ENCODE measurements at places on chromosomes 1 and 21.
A peak's percentile ranks its signal among the peaks of the same experiment; 100 is the strongest.

DNA sequence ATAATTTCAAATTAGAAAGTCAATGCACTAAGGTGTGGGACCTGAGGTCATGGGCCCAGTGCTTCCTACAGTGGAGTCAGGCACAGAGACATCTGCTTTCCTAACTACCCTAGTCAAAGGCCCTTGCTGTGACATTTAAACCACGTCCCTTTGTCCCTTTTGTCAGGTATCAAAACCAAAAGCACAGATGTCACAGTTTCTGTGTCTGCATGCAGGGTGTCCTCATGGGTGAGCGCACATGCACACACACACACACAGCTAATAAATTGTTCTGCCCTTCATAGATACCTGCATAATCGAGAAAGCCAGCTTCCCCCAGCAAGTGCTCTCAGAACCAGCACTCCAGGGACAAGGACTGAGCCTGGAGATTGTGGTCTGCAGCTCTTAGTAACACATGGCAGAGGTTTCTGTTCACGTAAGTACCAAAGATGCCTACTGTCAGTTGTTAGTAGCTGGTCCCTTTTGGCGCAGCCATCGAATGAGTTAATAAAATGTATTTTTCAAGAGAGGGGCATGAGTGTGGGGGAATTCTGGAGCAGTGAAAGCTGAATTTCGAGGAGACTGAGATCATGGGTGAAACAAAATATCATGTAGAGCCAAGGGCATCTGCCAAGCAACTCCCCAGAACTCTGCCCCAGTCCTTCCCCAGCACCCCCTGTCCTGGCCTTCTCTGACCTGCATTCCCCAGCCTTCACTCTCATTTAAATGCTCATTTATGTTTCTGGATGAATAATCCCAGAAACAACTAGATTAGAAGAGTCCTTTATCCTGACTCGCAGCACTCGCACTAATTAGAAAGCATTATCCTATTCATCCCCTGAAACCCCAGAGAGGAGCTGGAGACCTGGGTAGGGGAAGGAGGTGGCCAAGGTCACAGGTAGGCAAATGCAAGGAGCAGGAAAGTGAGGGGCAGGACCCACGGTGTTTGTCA is 25.5 kb downstream of the TNR start:
- peak; percentile 63 for DNase-seq

GRCh38 chr1:17089506-17089905 is 29.7 kb downstream of the PADI2 start:
- DNase-seq, result no peak

- DNase-seq, result no peak
These were observed 31.7 kb downstream of the JAM2 start for GRCh38 chr21:25670726-25671125.

- DNase-seq, result no peak
These were observed 63.2 kb upstream of the SAMSN1 start for GRCh38 chr21:14609274-14609673.

DNA sequence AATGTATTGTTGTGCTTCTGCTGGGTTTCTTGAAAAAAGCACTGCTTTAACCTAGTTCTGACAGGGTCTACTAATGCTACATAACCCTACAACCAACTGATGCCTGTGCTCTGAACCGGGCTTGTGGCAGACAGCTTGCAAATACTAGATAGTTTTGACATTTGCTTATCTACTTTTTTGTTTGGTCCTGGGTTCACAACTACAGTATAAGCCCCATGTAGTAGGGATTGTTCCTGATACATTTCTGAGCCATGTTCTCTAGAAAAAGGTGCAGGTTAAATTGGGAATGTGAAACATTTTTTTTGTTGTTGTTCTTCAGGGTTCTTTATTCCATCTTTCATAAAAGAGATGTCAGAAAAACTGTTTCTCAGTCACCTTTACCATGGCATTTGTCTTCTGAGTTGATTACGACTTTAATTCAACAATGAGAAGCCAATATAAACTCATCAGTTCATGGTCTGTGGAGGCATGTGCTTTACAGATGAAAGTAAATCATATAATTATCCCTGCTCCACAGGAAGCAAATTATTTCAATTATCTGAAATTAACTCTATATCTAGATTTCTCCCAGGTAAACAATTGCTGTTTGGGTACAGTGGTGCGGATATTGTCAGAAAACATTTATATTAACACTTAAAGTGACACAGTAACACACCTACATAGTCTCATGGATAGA is 22.0 kb downstream of the OLFM3 start:
- no peak for DNase-seq

DNA sequence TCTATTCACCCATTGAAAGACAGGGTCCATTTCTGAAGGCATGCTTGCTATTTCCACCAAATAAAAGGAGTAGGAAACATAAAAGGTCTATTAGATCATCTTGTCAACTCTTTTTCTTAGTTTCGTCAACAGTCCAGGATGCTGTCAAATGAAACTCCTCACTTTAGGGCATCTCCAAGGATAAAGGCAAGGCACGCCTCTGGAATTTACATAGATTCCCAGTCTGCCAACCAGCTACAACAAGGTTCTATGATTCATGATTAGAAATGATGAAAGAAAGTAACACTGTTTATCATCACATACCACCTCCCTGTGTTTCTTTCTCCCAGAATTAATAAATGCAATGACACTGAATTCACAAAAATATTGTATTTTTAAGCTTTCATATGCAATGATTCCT is 636.3 kb downstream of the LTN1 start:
- DNase-seq, result no peak

DNA sequence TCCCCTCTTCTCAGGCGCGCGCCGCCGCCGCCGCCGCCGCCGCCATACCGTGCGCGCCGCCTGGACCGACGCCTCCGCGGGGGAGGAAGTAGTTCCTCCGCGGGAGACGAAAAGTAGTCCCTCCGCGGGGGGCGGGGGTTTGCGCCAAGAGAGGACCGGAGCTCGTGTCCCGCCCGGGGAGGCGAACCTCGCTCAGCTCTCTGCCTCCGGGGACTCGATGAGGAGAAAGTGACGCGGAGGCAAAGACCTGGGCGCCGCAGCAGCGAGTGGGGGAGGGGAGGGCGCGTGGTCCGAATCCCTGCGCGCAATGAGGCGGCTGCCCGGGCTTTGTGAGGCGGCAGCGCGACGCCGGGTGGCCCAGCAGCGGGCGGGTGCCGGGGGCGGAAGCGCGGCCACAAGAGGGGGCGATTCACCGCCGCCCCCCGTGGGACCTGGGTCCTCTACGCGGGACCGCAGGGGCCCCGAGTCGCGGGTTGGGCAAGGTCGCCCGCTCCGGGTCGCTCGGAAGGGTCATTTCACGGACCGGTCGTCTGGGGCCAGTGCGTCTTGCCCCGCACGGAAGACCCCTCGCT is at the start of gene BRWD1:
TSS of gene BRWD1 (minus strand) at position 62 of the 572 bp plus-strand sequence. CDS start 141 bp downstream, outside the sequence.
- peak; percentile 94 for DNase-seq

GRCh38 chr1:223411309-223411708 is 18.1 kb downstream of the CCDC185 start:
- DNase-seq, result no peak

GRCh38 chr1:209612646-209613399 is 29.3 kb downstream of the CAMK1G start:
- no peak for DNase-seq

DNA sequence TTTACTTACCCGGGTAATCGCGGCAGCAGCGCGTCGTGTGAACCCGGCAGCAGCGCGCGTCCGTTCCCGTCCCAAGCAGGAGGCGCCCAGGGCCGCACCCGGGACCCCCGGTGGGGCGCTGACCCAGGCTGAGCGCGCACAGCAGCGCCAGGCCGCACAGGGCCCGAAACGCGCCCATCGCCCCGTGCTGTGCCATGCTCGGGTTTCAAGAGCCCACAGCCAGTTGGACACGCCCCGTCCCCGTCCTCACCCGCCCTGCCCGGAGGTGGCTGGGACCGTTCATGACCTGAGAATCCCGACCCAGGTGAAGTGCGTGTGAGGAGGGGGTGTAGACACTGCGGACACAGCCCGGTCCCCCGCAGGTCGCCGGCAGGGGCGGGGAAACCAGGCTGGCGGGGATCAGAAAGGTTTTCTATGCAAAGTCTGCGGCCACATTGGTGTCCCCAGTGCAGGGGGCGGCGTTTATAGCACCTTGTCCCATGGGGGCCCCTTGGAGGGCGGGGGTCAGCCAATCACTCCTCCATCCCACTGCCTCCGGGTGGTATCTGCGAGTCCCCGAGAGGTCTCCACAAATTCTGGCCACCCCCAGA is at the start of gene TNFRSF18:
TSS of gene TNFRSF18 (minus strand) at position 217 of the 590 bp plus-strand sequence. CDS start at position 196, 21 bp downstream.
- DNase-seq, result no peak

DNA sequence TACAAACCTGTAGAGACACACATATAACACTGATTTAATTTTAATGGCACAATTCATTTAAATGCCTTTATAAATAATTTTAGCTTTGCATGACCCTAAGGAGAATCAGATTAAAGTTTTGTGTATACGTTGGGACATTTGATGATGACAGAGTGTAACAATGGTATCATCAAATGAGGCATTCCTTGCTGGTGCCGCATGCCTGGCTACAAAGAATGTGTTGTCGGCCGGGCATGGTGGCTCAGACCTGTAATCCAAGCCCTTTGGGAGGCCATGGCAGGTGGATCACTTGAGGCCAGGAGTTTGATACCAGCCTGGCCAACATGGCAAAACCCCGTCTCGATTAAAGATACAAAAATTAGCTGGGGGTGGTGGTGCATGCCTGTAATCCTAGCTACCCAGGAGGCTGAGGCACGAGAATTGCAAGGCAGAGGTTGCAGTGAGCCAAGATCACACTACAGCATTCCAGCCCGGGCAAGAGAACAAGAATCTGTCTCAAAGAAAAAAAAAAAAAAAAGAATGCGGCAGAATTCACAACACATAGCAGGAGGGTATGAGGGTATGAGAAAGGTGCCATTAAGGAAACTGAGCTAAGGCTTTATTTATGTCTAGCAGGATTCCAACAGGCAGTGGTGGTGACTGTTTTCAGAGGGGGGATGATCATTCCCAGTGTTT is 58.9 kb downstream of the PTPN14 start:
- DNase-seq, result no peak

Measured in GM12865 (cell line).